ENCODE measurements at places on chromosomes 11 and 22.

GRCh38 chr11:83033972-83034672, 37.6 kb downstream of the RAB30 start:
- no peak for DNase-seq

GRCh38 chr11:8178297-8178696, 9.5 kb upstream of the RIC3 start:
- no peak for DNase-seq

GRCh38 chr11:69595805-69596665, 44.9 kb upstream of the CCND1 start:
- DNase-seq, result no peak

- DNase-seq, result no peak
Measured at GRCh38 chr11:46519351-46519750, 74.5 kb downstream of the AMBRA1 start.

DNA sequence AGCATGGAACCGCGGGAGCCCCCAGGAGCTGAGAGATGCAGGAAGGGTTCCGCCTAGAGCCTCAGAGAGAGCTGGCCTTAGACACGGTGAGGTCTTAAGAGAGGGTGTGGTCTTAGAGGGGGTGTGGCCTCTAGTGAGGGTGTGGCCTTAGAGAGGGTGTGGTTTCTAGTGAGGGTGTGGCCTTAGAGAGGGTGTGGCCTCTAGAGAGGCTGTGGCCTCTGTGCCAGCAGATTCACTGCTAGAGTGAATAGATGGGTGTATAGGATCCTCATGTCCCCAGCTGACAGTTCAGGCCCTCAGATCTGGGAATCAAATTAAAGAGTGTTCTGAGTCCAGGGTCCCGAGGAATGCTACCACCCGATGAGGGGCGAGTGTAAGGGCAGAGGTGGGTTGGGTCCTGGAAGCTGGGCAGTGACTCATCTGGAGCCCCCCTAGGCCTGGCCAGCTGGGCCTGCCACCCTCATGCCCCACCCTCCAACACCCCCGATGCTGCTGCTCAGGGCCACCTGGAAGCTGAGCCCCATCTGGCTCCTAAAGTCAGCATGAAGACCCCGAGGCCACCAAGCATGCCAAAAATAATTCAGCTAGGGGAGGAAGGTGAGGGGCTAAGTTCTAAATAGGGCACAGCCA, 49.5 kb downstream of the IGF2 start:
- DNase-seq, result peak; percentile 73

DNA sequence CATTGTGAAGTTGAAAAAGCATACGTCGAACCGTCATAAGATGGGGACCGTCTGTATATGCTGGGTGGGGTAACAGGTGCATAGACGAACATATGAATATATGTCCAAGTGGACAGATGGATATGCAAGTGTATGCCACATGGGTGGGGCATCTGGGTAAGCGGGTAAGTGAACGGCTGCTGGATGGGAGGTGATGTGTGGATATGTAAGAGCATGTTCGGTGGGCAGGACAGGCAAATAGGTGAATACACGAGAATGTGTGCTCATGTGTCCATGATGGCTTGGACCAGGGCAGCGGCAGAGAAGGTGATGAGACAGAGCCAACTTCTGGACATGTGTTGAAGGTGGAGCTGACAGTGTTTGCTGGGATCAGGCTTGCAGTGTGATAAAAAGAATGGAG, 12.0 kb downstream of the IFITM10 start:
- no peak for DNase-seq

- no peak for DNase-seq
Measured at GRCh38 chr22:42857845-42858481, 890 bp upstream of the ARFGAP3 start.

- DNase-seq, result no peak
Measured at GRCh38 chr11:34633640-34633989, 12.7 kb downstream of the EHF start.

DNA sequence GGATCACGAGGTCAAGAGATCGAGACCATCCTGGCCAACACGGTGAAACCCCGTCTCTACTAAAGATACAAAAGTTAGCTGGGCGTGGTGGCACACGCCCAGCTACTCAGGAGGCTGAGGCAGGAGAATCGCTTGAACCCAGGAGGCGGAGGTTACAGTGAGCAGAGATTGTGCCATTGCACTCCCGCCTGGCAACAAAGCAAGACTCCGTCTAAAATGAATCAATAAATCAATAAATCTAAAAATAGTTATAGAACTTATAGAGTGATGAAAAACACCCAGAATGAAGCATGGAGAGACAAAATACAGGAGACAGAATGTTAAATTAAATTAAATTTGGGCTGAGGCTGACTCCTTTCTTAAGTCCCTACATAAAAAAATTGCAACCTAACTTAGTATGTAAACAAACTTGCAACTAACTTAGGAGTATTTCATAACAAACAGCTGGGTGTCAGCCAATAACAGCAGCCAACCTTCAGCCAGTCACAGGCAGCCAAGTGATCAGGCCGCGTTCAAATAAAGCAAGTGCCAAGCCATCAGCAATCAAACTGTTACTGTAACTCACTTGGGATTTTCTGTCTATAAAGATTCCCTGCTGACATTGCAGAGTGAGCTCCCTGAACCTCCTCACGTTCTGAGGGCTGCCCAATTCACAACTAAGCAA, 7.3 kb upstream of the TP53AIP1 start:
- DNase-seq, result no peak

GRCh38 chr11:70805243-70805642, 406.9 kb downstream of the CTTN start:
- no peak for DNase-seq
